Inflammatory macrophage treated with lipopolysaccharide for 1 hour (primary cell): ENCODE measurements at places on chromosomes 2 and 18.
A peak's percentile ranks its signal among the peaks of the same experiment; 100 is the strongest.

DNA sequence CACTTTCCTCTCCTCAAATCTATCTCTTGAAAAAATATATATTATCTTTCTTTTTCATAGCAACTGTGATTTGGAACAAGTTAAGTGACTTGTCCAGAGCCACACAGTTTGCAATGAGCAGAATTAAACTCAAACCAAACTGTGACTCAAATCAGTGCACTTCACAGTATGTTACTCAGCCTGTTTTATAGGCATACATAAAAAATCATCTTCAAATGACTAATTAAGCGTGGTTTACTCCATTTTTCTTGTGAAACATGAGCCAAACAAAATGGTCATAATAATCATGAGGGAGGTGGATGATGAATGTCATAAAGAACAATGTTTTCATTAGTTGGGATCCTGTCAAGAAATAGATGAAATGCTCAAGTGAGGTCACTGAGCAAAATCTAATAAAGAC is 6.1 kb upstream of the CCDC178 start:
- no peak for DNase-seq

- DNase-seq: no peak
Observed at GRCh38 chr2:47208852-47209606, 53.9 kb upstream of the STPG4 start.

DNA sequence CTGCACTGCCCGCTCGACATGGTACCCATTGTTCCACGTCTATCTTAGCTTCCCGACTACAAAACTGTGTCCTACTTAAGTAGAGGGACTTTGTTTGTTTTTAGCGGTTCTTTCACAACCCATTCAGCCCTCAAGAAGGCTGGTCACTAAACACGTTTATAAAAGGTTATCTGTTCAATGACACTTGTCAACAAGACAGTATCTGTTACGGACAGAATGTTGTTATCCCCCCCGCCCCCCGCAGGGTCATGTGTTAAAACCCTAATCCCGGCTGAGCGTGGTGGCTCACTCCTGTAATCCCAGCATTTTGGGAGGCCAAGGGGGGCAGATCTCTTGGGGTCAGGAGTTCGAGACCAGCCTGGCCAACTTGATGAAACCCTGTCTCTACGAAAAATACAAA is 40.4 kb upstream of the CREG2 start:
- no peak for DNase-seq

GRCh38 chr18:45793264-45793965 is 32.1 kb upstream of the SIGLEC15 start:
- peak; percentile 86 for DNase-seq

DNA sequence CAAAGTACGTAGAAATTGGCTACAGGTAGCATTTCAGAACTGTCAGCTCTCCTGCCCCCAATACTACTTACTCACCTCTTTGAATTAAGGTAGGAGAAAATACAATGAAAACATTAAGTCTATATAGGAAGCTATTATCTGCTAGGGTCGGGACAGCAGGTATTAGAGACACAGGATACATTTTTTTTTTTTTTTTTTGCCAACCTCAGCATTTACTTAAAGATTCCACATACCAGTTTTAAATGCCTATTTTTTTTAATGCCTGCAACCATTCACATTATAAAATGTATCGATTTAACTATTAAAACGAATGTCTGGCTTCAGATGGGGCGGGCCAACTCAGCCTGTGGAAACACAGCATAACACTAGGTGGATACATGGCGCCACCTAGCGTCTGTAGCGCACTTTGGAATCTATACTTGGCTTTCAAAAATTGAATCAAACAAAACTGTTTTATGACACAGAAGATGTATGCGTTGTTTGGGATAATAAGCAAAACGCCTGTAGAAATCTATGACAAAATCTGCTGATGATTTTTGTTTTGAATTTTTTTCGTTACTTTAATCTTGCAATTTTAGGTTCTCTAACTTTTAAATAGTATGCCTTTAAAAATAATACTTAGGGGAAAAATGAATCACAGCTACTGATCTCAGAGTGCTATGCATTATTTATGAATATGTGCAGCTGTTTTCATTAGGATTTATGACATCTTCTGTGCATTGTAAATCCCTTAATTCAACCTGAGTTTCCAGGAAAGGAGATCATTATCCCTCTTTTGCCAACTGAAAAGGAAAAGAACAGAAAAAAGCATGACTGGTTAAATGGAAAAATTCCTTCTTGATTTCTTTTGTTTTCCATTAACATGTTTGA is 261.0 kb downstream of the NYAP2 start:
- peak; percentile 40 for DNase-seq

DNA sequence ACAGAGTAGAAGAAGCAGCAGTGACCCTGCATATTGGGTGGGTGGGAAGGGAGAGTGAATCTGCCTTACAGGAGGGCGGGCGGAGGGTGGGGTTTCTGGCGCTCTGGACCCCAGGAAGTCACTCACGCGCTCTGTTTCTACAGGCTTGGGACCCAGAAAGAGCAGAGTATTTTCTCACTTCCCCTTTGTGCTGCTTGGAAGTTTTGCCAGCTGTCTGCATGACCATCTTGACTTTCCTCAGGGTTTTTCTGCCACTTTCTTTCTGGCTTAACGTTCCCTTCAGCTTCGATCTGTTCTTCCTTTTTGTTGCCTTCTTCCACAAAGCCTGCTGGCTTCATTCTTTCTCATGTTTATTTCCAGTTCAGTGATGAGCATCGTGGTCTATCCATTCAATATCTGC is 383.1 kb downstream of the GALR1 start:
- DNase-seq: no peak

GRCh38 chr2:169073963-169074751 is 4.8 kb downstream of the DHRS9 start:
- no peak for DNase-seq

DNA sequence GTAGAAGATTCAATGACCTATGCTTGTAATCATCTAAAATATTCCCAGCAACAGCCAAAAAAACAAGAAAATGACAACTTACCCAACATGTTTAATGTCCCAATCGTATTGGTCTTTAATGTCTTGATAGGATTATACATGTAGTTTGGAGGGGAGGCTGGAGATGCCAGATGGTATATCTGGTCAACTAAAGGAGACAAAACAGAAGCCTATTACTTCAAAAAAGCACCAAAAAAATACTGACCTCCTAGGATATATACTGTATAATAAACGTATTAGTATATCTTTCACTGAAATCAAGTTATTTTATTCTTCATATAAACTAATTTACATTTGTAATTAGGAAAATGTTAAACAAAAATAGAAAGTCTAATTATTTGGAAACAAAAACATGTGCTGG is 64.5 kb downstream of the UXS1 start:
- DNase-seq: no peak

- DNase-seq: no peak
Observed at GRCh38 chr2:109648041-109648527, 33.9 kb downstream of the SOWAHC start.

DNA sequence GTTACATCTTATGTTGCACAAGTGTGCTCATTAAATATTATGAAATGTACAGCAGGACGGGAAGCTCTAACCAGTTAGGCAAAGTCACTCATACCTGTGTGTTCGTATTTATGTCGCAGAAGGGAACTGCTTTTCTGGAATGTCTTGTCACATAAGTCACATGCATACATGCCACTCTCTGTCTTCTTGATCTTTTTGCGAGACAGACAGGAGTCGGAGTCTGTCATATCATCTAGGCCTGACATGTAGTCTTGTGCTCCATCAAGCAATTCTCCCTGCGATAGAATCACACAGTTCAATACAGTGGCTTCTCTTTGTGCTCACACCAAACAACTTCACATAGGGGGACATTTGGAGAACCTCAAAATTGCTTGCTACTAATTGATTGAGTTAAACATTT is 123.6 kb downstream of the ZEB2 start:
- no peak for DNase-seq

DNA sequence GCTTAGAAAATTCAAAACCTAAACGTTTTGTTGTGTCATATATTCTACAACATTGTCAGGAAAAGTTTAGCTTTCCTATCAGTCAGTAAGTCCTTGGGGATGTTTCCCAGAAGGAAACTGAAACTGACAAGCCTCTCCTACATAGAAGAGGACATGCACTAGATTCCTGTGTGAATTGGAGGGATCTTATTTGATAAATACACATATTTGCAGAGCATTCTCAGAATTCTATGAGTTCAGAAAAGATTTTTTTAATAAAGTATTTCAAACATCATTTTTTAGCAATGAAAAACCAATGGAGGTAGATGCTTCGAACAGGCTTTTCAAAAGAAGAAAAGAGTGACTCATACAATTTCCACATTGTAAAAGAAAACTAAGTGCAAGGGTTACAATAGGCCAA is 1706.7 kb downstream of the SUCLG1 start:
- no peak for DNase-seq

GRCh38 chr18:73286584-73286983 is 418.8 kb upstream of the NETO1 start:
- no peak for DNase-seq

DNA sequence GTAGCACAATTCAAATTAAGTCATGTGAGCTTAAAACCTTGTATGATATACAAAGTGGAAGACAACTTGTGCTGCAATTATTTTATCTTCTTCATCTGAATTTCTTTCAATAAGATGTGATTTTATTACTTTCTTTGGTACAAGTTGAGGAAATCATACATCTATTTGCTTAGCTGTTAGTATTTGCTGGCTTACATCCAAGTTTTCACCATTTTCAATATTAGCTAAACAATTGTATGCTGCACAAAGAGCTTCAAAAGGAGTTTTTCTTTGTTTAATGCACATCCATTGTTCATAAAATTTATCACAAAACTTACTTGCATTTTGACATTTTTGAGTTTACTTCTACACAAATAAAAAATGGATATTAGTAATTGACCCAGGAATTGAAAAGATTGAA is 40.9 kb downstream of the SCN9A start:
- no peak for DNase-seq

DNA sequence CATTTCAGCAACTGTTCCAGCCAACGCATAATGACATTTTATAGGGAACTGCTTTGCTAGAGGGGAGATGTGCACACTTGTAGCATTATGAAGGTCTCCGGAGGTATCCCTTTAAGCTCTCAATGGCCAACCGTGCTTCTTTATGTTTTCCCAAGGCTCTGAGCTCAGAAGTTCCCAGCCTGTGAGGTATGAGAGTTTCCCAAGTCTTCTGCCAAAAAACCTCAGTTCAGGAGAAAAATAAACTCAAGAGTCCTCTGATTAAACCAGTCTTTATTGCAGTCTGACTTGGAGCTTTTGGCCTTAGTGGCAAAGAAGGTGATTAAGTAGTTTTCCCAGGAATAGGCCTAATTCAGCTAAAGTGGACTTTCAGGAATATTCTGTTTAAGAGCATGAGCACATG is 35.4 kb upstream of the ZNF532 start:
- no peak for DNase-seq

DNA sequence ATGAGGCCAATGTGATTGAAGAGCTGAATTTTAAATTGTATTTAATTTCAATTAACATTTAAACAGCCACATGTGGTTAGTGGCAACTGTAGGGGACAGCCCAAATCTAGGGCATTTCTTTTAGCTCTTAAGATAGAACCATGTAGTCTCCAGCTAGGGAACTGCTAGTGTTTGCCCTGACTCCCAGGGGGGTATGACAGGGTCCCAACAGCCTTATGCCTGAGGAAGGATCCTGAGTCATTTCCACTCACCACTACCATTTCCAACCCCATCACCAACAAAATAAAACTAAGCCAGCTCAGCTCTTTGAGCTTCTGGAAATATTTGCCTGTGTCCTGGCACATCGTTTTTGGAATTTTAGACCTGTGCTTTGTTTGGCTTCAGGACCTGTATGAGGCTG is 13.7 kb upstream of the GMCL1 start:
- DNase-seq: no peak

- DNase-seq: no peak
Observed at GRCh38 chr2:37507051-37507410, 162.6 kb downstream of the QPCT start.

- no peak for DNase-seq
Observed at GRCh38 chr2:71575966-71576365, 122.6 kb downstream of the DYSF start.

DNA sequence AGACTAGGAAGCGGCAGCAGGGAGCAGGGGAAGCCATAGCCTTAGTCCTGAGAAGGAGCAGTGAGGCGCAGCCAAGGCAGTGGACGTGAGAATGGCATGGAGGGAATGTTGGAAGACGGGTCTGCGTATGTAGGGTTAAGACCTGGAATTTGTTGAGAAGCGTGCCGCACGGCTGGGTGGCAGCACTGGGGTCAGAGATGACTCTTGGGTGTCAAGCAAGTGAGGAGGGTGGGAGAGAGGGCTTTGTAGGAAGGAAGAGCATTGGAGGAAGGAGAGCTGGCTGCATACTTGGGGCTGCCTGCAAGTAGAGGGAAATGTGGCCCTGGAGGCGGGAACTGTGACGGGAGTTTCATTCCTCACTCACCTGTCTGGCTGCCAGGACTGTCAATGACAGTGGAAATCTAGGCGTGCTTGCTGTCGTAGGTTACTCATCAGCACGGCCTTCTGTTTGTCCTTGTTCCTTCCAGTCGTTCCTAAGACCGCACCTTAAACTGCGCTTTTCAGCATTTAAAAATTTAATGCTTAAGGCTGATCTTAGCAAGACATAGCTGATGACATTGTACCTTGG is 108.0 kb downstream of the ITGB1BP1 start:
- DNase-seq: no peak

DNA sequence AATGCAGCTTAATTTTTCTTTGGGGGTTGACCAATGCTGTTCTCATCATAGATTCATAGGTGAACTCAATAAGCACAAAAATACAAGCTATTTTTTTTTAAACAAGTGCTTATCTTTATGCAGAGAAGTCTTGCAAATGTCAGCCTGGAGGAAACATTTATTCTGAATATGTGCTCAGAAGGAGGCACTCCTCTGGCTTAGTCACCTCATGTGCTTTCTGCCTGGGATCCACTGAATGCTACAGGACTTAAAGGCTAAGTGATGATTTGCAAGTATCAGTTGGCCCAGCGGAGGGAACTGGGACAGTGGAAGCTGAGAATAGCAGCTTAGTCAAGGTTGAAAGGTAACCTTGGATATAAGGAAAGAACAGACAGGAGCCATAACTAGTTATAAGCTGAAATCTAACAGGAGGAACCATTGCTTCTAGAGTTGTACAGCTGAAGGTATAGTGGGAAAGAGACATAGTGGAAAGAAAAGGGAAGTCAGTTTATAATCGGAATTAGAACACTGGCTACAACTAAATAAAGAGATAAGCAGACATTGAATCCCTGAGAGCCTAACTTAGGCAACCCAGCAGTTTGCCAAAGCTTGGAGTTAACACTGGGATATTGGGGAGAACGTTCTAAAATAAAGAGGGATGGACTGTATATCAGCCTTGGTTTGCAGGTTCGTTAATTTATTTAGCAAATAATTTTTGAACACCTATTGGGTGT is 488.7 kb downstream of the SUCLG1 start:
- DNase-seq: no peak

DNA sequence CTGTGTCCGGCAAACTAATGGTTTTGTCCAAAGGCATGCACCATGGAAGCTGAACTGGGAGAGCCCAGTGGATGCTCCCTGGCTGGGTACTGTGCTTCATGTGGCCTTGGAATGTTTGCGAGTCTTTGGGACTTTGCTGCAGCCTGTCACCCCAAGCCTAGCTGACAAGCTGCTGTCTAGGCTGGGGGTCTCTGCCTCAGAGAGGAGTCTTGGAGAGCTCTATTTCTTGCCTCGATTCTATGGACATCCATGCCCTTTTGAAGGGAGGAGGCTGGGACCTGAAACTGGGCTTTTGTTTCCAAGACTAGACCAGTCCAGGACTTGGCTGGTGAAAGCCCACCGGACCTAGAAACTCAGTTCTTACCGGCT is 1.7 kb downstream of the MARS2 start:
- no peak for DNase-seq

- no peak for DNase-seq
Observed at GRCh38 chr2:168934826-168935225, 33.7 kb downstream of the G6PC2 start.
